ENCODE measurements at places on chromosomes 4 and X.

- no peak for DNase-seq
These were observed 1157.3 kb upstream of the AGA start for GRCh38 chr4:178599521-178599920.

DNA sequence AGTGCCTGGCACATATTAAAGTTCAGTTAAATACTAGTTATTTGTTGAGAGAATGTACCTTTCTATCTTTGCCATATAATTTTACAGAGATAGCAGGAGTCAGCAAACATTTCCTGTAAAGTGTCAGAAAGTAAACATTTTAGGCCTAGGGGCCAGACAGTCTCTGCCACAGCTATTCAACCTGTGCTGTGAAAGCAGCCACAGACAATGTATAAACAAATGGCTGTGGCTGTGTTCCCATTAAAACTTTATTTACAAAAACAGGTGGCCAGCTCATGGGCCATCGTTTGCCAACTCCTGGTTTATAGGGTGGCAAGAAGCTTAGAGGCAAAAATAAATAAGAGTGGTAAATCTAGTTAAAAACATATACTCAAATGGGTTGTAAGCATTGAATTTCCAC, 34.0 kb upstream of the BRS3 start:
- DNase-seq: peak; percentile 34

DNA sequence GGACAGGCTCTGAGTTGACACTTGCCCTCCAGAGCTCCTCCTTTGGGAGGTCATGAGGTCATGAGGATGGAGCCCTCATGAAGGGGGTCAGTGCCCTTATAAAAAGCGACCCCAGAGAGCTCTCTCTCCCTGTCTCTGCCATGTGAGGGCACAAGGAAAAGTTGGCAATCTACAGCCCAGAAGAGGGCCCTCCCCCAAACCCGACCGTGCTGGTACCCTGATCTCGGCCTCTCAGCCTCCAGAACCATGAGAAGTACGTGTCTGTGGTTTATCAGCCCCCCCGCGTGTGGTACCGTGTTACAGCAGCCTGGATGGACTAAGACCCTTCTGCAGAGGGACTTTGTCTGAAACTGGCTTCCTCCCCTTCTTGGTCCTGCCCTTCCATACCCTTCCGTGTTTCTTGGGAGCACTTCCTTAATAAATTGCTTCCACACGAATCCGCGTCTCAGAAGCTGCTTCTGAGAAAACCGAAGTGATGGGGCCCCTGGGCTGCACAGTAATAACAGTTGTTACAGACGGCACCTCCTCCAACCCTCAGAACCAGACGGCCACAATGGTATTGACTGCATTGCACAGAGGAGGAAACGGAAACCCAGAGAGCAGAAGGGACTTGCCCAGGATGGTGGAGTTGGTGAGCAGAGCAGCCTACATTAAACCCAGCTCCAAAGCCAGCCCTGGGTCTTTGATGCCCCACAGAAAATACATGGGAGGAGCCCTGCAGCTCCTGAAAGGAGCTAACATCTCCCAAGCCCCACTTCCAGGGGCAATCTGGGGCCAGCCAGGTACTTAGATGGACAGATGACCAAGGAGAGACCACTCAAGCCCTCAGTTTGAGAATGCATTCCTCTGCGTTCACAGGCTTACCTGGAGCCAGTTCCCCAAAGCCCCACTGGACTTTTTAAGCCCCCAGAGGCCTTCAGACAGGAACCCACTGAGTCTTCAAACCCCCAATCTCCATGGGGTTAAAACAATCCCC, 242.7 kb downstream of the BCOR start:
- no peak for DNase-seq

DNA sequence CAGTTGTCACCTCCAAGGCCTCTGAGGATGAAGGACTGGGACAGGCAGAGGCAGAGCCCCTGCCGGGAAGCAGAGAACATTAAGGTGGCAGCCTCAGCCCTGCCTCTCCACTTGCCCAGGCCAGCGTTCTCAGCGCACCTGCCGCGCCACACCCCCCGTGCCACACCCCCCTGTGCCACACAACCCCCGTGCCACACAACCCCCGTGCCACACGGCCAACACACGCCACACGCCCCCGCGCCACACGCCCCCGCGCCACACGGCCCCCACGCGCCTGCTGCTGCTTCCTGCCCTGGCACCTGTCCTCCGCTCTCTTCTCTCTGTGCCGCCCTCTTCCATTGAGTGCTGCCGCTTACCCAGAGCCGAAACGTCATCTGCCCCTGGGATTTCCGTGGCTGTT, 58.0 kb upstream of the ZFP42 start:
- no peak for DNase-seq

- DNase-seq: no peak
These were observed 50.2 kb upstream of the GPRIN3 start for GRCh38 chr4:89357787-89358186.

GRCh38 chr4:14917298-14917633, 85.0 kb upstream of the CPEB2 start:
- no peak for DNase-seq

DNA sequence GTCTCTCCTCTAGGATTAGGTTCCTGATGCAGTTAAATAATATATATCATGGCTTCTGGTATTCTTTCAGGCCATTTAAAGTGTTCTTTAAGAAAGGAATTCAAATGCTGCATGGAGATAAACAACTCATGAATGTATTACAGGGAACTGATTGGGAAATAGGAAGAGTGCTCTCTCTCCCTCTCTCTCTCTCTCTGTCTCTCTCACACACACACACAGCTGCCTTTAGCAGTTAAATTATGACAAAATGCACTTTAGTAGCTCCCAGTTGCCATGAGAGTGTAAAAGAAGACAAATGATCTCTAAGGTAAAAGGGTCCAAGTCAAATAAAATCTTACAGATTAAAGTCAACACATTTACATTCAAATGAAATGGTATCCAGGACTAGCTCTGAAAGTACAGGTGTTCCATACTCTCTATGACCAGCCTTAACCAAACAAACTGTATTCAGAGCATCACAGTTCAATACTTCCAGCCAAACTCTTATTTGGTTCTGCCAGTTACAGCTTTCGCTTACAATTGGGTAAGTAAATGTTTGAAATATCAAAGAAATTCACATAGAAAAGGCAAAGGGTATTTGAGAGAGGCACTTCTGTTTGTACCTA, 94.7 kb upstream of the CXXC4 start:
- peak; percentile 65 for DNase-seq

- no peak for DNase-seq
These were observed 368.0 kb upstream of the AGA start for GRCh38 chr4:177810220-177810619.

DNA sequence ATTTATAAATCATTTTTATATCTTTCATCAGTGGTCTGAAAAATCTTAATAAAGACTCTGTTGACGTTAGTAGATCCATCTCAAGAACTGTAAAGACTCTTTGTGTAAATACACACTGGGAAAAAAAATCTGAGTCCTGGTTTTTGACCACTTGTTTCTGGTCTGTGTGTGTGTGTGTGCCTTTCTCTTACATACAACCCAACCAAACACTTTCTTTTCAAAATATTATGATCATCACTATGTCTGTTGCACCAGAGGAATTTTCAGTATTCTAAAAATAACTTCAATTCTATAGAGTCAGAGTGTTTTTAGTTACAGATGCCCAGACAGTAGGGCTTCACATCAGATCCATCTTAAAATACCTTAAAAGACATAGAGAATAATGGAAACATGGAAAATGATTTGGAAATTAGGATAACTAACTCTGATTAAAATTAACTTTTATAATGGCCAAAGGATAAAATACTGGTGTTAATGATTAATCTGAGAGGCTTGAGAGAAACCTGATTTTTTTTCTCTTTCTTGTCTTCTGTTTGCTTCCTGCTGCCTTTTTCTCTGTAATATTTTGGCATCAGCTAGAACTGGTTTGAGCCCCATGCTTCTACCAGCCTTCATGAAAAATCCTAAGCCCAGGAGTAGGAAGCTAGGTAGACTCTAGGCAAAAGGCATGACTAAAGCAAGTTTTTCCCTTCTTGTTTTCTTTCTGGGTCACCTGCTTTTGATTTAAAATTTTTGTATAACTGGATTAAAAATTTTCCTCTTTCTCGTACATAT, 99.7 kb downstream of the ATXN3L start:
- no peak for DNase-seq

GRCh38 chrX:104469771-104470170, 96.2 kb upstream of the IL1RAPL2 start:
- DNase-seq: no peak

DNA sequence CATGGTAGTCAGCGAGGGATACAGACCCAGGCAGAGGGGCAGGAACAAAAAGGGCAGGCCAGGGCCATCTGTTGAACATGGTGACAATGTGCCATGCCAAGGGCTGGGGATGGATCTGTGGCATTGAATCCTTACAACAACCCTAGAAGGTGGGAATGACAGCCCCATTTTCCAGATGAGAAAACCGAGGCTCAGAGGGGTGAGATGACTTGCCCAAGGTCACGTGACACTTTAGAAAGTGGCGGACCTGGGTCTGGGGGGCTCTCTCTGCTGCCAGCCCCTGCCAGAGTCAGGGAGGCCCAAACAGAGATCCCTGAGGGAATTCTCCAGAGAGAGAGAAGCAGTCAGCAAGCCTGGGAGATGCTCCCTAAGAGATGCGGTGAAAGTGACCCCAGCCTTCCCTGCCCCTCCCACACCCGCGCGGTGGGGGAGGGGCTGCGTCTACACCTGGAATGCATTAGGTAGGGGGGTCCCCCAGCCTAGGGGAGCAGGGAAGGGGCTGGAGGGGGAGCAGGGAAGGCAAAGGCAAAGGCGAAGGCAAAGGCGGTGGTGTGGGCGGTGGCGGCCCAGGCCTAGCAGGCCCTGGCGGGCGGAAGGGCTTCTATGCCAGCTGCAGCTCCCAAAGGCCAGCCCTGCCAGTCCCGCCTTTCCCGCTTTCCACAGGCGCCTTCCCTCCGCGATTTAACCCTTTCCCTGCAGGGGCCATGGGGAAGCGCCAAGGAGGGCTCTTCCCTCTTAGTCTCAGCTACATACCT, 13.0 kb downstream of the FGD1 start:
- no peak for DNase-seq

- DNase-seq: no peak
These were observed 29.5 kb upstream of the FGFR3 start for GRCh38 chr4:1763550-1764080.

DNA sequence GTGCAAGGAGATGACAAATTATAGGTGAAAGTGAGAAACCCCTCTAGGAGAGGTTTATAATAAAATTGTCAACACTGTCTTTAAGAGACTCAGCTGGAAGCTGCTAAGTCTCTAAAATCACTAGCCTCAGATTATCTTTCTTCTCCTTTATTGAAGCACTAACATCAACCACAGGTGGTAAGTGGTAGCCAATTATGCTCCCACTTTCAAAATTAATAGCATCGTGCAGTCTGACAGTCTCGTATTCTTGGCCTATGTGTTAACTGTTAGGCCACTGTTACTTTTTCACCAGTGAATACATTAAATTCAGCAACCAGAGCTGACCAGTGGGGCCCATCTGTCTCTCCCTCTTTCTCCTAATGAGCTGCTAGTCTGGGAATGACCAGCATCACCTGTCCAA, 674.1 kb downstream of the RAPGEF2 start:
- DNase-seq: no peak

GRCh38 chr4:138596896-138597295, 354.7 kb upstream of the SLC7A11 start:
- DNase-seq: no peak

- no peak for DNase-seq
These were observed 149.6 kb downstream of the ANAPC10 start for GRCh38 chr4:144948421-144948820.

DNA sequence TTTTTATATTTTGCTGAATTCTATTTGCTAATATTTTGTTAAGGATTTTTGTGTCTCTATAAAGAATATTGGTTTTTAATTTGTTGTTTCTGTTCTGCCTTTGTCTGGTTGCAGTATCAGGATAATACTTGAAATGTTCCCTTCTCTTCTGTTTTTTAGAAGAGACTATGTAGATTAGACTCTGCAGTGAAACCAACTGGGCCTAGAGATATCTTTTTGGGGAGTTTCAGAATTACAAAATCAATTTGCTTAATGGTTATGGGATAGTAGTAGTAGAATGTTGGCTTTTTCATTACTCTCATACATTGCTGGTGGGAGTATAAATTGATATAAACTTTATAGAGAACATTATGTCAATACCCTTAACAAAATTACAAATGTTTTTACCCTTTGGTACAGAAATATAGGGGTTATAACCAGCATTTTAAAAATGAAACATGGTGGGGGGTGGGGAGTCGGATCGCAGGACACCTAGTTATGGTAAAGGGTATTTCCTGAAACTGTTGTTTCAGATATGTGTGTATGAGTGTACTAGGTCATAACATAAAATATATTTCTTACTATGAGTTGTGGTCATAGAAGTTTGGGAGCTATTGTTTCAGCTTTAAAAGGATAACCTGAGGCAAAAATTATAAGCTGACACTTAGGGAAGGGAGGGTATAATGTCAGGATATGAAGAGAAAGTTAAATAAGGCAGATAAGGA, 29.0 kb downstream of the CLOCK start:
- DNase-seq: no peak

GRCh38 chrX:150546711-150547153, 21.7 kb upstream of the MTM1 start:
- DNase-seq: no peak

DNA sequence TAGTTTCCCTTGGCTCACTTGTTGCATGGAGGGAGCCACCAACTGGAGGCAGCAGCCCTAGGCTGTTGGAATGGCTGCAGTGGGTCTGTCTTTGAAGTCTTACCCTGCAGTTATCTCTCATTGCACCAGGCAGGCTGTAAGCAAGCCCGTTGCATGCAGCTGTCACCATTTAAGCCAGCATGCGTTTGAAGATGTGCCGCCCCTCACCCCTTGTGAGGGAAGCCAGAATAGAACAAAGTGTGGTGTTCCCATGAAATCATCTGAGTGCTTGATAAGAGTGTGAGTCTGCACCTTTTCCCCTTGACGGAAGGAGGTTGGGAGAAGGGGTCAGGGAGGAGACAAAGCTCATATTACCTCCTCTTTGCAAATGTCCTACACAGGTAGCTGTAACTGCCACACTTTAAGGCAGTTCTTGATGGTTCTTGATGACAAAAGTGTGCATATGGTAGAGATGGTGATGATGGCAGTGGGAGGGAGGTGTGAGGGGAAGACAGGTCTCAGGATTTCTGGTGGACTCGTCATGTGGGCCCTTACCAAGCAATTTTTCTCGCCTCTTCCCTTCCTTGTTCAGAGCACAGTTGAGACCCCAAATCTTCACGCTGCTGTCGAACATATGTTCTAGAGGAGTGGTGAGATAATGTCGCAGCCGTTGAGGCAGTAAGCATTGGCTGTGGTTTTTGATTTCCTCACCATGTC, 191.4 kb upstream of the LEF1 start:
- DNase-seq: no peak

DNA sequence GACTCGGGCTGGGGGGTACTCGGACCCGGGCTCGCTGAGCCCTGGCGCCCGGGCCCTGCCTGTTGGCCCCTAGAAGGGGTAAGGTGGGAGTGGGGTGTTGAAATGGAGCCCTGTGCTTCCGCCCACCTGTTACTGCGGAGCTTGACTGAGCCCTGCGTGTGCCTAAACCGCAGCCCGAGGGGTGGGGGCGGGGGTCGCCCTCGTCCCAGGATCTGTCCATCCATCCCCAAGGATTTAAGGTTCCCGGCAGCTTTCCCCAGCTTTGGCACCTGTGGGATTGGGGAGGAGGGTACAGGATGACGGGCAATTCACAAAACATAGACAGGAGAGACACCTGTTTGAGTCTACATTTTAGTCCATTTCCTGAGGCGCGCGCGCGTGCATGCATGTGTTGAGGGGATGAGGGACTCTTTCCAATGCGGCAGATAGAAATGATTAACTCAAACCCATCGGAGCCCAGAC, 779 bp downstream of the GABRQ start:
- peak; percentile 31 for DNase-seq

Data from NCI-H1105 treated with DMSO at 0.1 percent for 48 hours (cell line).